IPS DF 19.7 (cell line): ENCODE measurements at places on chromosomes 12 and 14.

GRCh38 chr14:52352061-52352491 lies 38.0 kb downstream of the PTGER2 start:
- DNase-seq: no peak

- no peak for DNase-seq
Measured at GRCh38 chr14:59538936-59539335, 37.7 kb downstream of the CCDC175 start.

DNA sequence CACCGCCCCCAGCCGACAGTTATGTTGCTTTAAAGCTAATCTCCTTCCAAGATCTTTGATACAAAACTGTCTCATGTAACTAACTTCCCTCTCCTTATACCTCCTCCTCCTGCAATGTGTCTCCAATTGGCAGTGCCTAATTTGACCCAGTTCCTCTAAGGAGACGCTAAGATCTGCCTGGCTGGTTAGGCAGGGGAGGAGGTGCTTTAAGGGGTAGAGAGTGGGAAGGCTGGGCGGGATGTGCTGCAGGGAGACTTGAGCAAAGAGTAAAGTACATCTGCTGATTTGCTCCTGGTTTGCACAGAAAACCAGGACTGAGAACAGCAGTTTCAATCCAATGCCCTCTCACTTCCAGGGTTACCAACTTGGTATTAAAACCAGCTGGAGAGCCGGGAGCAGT lies 7.4 kb upstream of the IKZF4 start:
- DNase-seq: no peak

GRCh38 chr14:92527721-92528120 lies 14.1 kb downstream of the RIN3 start:
- DNase-seq: no peak

DNA sequence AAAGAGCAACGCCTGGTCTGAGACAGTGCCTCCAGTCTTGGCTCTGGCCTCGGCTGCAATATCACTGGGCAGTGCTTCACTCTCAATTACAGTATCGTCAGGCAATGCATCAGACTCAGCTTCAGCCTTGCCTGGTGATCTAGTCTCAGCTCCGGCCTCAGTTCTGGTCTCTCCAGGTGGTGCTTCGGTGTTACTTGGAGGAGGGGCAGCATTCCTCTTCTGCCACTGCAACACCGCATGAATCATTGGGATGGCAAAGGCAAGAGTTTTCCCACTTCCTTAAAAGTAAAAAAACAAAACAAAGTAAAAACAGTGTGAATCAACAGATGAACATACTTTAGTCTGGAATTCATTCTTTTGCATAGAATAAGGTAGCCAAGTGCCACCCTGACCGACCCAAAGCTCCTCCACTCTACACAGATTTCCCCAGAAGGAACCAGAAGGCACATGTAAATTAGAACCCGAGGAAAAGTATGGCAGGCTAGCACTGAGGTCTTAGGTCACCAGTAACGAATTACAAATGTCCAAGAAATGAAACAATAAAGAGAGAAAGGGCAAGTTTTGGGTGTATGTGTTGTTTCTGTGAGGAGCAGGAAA lies 18.6 kb downstream of the DDX24 start:
- DNase-seq: no peak

- no peak for DNase-seq
Measured at GRCh38 chr12:80708259-80708974, 983 bp downstream of the MYF6 start.

- DNase-seq: no peak
Measured at GRCh38 chr12:12521044-12521485, 41.6 kb downstream of the DUSP16 start.

GRCh38 chr14:100454437-100454836 lies 131.3 kb downstream of the SLC25A47 start:
- no peak for DNase-seq

DNA sequence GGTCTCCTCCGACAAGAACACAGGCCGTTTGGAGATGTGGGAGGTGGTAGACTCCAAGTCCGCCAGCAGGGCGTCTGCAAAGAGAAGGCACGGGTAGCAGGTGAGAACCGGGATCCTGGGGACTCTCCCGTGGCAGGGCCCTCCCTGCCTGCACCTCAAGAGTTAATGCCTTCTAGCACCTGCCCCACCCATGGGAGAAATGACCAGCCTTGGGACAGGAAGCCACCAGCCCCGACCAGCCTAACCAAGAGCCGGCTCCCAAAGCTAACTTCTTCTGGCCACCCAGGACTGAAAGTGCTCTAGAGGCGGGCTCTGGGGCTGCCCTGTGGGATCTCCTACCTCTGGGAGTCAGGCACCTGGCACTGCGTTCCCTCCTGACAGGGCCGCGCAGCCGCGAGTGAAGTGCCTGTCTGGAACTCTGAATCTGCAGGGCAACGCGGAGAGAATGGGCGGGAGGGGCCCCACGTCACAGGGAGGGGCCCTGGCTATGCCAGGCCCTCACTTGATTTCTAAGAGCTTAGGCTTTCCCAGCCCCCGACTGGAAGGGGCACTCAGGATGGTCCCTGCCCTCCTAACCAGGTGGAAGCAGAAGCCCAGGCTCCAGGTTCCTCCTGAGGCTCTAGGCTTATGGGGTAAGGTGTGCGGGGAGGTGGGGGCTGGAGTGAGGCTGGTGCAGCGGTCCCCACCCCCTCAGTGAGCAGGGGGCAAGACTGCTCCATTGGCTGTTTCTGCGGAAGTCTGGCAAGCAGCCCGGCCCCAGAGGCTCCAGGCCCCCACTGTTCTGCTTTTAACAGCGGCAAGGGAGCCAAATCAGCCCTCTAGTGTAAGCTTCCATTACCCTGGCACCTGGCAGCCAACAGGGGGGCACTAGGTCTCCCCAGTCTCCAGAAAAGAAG lies 23.6 kb upstream of the RPLP0 start:
- DNase-seq: no peak

DNA sequence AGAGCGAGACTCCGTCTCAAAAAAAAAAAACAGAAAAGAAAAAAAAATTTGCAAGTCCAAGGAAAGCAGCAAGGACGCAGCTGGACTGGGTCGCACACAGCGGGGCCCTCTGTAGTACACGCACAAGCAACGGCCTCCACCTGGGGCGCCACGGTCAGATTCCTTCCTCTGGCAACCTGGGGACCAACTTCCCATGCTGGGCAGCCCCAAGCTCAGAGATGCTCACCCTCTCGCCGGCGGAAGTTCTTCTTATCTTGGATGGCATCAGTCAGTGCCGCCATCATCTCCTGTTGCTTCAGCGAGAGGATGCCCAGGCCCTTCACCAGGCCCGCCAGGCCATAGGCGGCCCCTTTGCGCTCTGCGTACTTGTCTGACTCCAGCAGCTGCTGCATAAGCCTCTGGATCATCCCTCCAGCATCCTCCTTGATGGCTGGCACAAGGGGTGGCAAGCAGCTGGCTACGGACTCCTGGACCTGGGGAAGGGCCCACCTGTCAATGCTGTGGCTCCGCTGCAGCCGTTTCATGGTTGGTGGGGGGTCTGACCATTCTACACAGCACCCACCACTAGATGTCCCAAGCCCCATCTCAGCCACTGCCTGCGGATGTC lies 34.5 kb upstream of the RAB35 start:
- no peak for DNase-seq

DNA sequence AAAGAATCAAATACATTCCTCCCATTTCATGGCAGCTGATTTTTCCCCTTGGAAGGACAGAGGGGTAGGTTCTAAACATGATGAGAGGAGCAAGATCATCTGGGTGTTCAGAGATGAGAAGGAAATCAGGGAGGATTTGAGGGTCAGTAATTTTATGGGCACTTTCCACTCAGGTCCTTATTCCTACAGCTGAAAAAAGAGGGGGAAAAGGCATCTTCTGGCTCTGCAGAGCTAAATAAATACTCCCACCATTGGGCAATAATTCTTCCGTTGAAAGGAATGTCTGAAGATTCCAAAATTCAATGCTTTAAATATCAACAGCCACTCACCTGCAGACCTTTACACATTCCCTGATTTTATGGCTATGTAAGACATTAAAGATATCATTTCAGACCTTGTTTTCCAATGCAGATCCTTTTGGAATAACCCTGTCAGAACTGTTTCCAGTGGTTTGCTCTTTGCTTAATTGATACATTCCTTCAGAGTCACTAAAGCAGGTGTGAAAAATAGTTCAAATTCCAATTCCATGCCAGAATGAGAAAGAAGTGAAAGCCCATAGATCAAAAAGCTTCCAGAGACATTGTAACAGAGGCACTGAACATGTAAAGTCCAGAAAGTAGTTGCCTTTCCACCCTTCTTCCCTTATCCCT lies 233.3 kb upstream of the KRR1 start:
- no peak for DNase-seq

DNA sequence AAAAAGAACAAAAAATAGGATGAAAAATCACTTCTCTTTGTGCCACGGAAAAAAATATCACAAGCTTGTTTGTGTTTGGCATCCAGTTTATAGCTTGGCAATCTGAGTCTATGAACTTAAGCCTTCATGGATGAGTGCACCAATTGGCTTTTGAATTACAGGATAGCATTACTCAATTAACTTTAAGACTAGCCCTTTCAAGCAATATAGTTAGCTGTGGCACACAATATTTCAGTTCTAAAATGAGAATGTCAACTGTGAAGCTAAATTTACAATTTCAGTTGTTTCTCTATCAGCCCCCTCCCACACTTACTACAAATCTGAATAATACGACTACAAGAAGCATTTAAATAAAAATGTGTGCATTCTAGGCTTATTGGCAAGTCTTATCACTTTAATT lies 8.3 kb downstream of the RERG start:
- DNase-seq: no peak

DNA sequence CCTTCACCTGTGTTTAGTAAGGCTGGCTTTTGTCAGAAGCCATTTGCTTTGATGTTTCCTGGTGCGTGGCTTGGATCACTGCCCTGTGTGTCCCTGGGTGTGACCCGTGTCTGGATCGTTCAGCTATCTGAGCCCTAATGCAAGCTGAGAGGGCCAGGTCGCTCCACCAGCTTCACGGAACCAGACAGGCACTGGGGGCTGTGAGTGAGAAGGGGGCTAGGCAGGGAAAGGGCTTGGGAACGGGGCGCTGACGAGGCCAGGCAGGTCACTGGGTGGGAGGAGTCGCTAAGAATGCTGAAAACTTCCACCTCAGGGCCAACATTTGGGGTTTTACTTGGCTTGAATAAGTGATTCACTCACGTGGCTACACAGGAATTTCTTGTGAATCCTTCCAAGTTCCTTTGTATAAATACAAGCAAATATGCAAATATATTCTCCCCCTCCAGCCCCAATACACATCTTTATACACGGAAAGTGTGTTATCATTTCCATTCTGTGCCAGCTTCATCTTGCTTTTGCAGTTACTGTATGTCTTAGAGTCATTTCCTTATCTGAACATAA lies 24.2 kb upstream of the MMP17 start:
- no peak for DNase-seq

DNA sequence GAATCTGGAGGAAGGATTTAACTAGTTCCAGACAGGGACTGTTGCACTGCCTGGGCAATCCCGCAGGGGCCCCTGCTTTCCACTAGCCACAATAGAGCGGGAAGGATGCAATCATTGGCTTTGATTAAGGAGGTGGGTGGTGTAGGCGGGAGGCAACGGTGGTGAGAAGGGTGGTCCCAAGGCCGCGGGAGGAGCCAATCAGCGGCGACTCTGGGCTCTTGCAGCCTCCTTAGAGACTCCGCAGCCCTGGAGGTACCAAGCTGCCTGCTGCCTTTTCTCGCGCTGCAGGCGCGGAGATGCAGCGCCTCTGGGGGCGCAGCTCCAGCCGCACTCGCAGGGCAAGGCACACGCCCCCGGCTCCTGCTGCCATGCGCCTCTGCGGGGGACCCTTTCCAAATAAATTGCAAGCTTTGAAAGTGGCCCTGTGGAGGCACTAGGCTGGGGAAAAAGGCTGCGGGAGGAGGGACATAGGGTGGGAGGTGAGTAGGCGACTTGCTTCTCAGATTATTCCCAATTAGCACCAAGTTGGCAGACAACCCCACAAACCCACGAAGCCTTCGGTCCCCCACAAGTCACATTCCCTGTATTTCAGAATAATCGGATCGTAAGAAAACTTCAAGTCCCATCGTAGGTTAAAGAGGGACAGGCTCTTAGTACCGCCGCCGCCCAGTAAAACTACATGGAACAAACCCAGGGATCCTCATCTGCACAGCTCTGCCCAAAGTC lies 858 bp upstream of the KCNA1 start:
- DNase-seq: peak; percentile 85

DNA sequence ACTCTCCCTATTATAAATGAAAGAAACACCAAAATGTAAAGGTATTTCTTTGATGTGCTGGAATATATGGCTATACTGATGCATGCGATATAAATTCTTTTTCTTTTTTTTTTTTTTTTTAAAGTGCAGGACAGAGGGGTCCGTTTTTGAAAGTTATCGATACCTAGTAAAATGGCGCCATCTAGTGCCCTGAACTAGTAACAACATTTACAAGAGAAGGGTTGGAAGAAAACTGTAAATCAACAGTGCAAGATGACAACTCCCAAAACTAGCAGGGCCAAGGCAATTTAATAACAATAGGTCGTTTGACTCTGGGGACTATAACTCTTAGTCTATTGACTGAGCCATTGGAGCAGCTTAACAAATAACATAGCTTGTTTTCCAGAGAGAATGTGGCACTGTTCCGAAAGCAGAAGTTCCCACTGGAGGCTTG lies 137.7 kb downstream of the SPTSSA start:
- no peak for DNase-seq

GRCh38 chr14:34424488-34424887 lies 37.6 kb downstream of the SPTSSA start:
- no peak for DNase-seq

- no peak for DNase-seq
Measured at GRCh38 chr12:96352161-96352835, 47.9 kb downstream of the CDK17 start.

DNA sequence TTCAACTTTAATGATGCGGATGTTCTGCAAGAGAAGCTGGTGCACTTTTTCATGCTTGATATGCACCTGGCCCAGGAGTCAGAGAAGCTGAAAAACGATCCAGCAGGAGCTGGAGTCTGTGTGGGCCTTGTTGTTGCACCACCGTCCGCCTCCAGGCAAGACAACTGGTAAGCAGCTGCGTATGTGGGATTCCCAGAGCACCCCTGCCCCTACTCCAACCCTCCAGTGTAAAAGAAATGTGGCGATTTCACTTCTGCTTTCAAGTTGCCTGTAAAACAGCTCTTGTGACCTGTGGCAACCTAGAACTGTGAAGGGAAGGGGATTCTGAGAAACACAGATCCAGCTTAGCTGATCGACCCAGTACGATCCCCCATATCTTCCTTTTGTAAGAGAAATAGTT lies 154.1 kb upstream of the PELI2 start:
- no peak for DNase-seq

DNA sequence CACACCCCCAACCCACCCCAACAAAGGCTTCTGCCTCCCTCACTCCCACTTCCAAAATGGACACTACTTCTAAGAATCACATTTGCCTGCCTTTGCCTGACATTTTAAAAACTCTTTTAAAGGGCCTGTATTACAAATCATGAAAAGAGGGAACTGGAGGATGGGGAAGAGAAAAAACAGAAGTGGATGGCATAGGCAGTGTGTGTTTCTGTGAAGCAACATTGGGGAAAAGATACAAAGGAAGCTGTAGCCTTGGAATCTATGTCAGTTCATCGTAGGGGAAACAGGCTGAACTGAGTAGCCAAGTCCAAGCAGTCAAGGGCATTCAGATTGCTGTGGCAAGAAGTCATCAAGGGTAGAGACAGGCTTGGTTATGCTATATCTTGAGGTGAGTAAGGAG lies 273.9 kb downstream of the BTG1 start:
- no peak for DNase-seq
